ENCODE measurements at places on chromosomes 3 and 15.

DNA sequence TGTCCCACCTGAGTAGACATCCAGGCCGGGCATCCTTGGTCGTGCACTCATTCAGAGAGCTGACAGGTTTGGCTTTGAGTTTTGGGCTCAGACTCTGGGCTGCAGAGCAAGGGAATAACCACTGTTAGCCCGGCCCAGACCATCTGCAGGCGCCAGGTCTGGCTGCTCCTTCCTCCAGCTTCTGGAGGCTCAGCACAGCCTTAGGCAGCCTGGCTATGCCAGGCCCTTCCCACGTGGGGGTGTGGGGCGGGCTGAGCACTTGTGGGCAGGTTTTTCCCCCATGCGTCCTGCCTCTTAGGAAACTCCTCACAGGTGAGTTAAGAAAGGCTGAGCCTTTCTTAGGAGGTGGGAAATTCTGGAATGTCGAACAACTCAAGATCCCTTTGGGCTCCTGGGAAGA, 11.2 kb downstream of the PLA2G4B start:
- DNase-seq = no peak

DNA sequence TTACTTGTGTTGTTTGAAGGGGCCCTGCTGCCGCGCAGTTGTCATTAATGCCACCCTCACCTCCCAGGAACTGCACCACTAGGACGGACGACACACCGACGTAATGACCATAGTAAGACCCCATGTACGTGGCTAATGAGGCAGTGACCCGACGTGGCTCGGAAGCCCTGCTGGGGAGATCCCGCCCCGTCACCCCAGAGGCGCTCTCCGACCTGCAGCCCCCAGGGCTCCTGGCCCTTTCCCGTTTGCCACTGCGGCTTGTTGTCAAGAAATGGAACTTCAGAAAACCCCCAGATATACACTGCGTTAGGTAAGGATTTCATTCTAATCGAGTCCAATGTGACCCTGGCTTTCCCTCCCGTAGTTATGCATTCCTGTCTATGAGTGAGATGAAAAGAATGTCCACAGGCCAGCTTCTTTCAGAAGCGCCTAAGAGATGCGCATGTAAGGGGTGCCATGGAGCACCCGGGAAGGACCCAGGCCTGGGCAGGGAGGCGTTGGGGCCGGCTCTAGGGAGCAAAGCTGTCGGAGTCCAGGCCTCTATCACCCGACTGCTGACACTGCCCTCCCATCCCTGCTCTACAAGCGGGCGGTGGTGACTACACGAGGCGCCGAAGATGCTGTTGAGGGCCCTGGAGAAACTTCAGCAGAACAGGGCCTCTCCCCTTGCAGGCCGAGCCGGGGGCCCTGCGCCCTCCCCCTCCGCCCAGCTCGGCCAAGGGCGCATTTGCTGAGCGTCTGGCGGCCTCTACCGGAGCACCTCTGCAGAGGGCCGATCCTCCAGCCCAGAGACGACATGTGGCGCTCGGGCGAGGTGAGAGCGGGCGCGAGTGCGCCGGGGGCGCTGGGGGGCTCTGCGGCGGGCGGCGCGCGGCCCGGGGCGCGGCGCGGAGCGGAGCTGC, at the start of gene GABRA5:
GABRA5 (plus strand) TSS at position 765 of the 902 bp plus-strand sequence. CDS start 2,187 bp downstream, outside the sequence.
- peak; percentile 71 for DNase-seq

GRCh38 chr3:61157414-61157813, 93.8 kb downstream of the FHIT start:
- DNase-seq = no peak

DNA sequence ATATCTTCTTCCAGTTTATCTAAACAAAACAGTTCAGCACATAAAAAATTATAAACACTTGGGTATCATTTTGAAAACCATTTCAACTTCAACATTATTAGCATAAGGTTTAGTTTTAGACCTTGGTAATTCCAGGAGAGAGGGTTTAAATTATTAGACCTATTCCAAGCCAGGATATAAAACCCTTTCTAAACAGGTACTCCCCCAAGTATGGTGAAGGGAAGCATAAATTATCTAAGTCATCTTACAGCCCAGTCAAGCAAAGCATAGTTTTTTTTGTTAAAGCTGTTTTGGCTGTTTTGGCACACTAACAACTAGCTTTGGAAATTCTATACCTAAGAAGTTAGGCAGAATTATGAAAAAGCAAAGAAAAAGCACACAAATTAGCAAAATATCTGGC, 87.3 kb downstream of the FBN1 start:
- no peak for DNase-seq

DNA sequence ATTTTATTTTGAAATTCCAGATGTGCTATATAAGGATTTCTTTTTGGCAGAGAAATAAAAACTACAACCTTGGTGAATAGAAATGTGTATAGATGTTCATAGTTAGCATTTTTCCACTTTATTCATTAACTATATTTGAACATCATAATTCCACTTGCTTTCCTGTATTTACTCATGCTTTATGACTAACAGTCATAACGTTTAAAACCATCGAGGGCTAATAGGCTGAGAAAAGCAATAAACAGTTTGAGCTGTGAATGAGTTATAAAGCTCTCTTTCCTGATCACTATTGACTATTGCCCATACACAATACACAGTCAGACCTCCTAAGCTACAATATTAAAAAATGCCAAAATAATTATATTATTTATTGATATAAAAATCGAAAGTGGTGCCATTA, 502.1 kb upstream of the RASGRP1 start:
- DNase-seq = no peak

DNA sequence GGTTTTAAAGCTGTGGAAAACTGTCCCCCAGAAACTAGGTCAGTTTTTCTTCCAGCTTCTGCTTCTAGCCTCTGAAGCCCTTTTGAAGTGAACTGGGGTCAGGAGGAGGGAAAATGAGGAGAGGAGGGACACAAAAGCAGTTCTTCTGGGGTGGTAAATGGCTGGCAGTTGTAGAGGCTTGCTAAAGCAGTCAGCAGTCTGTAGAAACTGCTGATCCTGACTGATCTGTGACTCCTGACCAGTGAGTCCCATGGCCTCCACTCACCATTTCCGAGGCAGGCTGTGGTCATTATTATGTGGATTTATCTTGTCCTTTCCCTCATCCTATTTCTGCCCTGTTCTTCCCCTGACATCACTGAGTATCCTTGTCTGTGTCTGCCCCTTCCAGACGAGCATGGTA, 276.4 kb upstream of the ROPN1 start:
- DNase-seq = no peak

- no peak for DNase-seq
Observed at GRCh38 chr15:61702224-61703020, 357.8 kb downstream of the VPS13C start.

DNA sequence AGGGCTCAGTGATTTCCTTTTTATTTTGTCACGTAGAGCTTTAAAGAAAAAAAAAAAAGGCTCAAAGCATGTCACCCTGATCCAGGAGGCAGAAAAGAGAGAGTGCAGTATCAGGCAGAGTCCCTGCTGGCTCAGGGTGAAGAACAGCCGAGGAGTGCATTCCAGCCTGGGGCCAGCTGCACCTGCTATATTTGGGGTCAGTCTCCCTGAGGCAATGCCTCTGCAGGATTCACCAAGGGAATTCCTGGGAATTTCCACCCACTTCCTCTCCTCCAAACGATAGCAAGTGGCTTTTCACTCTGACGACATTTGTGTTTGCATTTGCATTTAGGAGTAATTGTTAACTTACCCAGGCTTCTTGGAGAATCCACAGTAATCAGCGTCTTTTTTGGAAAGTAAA, 202.9 kb upstream of the CTNNB1 start:
- no peak for DNase-seq

DNA sequence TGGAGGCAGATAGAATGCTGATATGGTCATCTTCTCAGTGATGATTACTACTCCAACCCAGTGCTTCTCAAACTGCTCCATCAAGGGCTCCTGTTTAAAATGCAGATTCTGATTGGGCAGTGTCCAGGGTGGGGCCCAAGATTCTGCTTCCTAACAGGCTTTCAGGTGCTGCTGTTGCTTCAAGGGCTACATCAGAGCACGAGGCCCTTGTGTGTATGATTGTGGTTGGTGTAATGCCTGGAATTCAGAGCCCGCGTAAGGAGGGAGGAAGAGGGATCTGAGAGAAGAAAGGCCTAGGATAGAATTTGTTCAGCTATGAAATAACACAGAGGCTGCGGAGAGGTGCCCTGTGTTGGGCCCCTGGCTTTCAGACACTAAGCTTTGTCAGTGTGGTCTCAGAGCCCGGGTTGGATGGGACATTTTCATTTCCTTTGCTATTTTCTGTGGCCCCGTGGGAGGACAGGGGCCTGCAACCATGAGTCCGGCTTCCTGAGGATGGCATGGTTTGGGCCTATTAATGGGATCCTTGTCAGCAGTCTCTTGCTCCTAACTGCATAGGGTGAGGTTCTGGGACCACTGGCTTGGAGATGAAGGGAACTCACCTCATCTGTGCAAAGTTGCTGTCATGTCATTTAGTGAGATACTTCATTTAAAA, 53.0 kb downstream of the ATP1B3 start:
- no peak for DNase-seq

DNA sequence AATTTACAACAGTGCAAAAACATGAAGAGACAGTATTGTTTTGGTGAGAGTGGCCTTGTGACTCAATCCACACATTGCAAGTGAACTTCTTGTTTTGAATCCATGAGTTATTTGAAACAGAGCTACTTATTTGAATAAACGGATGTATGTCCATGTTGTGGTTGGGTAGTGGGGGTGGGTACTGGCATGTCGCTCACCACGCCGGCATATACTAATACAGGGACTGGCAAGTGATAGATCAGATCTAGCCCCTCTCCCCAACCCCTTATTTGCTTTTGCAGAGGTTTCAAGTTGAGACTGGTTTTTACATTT, 83.8 kb downstream of the EDEM1 start:
- DNase-seq = no peak

DNA sequence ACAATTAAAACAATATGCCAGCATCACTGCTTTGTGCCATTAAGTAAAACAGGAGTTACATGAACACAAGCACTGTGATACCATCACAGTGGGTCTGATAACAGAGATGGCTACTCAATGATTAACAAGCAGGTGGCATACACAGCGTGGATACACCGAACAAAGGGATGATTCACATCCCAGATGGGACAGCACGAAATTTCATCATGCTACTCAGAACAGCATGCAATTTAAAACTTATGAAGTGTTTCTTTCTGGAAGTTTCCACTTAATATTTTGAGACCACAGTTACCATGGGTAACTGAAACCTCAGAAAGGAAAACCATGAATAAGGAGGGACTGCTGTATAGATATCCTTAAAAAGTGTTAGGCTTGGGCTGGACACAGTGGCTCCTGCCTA, 44.5 kb downstream of the SLC24A1 start:
- peak; percentile 15 for DNase-seq

DNA sequence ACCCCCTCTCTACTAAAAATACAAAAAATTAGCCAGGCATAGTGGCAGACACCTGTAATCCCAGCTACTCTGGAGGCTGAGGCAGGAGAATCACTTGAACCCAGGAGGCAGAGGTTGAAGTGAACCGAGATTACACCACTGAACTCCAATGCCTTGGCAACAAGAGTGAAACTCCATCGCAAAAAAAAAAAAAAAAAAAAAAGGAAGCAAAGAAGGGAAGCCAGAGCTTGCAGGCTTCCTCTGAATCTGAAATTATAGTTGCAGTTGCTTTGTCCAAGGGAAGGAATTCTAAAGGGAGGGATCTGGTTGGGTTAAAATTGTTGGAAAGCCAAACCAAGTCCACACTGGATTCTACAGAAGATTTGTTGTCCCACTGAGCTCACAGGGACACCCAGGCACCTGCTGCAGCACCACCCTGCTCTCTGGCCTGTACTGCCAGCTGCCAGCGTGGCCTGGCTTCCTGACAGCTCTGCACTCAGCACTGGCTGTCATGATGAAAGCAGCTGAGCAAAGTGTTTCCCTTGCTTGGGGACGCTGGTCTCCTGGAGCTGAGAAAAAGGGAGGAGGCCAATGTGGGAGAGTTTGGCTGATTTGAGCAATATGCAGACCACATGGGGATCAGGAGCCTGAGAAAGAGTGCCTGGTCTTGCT, 88.8 kb upstream of the HES1 start:
- no peak for DNase-seq

DNA sequence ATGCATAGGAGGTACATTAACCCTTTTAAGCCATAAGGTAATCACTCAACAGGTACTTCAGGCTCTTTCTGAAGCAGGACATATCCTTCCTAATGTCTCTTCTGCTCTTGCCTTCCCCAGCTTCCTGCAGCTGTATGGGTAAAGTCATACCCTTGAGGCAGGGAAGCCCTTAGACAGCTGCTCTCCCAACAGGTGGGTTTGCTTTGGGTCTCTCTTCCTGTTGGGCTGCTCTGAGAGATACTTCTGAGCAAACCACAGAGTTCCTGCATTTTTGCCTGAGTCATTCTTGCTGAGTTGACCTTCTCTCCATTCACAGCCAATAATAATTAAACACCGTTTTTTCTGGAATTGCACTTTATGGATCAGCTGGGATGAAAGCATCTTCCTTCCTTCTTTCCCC, 2.0 kb upstream of the TRAT1 start:
- DNase-seq = no peak

GRCh38 chr3:35641920-35642527, 2.7 kb downstream of the ARPP21 start:
- DNase-seq = no peak

- peak; percentile 48 for DNase-seq
Observed at GRCh38 chr3:174488527-174488926, 370.6 kb upstream of the NAALADL2 start.

GRCh38 chr3:105040026-105040622, 326.6 kb upstream of the ALCAM start:
- DNase-seq = peak; percentile 1

DNA sequence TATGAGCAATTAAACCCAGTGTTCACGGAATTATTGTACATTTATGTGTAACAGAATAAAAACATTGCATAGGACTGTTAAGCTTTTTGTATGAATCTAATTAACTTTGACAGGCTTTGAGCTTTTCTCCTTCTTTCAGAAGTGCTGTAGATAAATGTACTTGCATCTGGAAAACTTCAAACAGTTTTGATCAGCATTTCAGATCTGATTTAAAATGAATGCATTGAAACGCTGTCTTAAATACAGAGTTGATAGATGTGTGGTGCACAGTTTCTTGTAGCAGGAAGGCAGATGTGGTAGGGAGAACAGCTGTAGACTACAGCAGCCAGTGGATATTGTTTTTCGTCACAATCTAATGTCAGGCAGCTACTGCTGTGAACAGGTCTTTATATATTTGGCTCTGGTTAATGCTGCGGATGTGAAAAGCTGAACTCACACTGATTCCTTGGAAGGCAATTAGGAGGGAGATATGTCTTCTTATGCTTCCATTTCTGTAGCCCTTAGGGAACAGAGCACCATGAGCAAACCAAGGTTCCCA, 193.8 kb upstream of the GOLIM4 start:
- DNase-seq = no peak

DNA sequence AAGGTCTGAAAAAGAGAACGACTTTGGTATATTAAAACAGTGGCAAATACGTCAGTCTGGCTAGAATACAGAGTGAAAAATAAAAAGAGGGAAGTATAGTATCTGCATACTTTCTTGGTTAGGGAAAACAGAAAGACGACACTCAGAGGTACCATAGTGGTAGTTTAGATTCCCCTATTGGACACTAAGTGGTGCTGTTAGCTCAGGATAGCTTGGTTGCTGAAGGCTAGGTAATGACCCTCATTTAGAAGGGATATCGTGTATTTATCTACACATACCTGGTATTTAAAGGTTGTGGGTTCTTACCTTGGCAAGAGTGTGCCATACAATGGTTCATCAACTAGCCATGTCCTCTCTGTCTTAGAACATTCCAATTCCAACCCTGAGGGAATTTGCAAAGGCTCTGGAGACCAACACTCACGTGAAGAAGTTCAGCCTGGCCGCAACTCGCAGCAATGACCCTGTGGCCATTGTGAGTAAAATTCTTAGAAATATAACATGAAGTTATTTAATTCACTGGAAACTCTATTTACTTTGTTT, 31.0 kb downstream of the TMOD2 start:
- no peak for DNase-seq

All from fibroblast of skin of right quadriceps (primary cell).